ELR (cell line): ENCODE measurements at places on chromosomes 1 and 21.

DNA sequence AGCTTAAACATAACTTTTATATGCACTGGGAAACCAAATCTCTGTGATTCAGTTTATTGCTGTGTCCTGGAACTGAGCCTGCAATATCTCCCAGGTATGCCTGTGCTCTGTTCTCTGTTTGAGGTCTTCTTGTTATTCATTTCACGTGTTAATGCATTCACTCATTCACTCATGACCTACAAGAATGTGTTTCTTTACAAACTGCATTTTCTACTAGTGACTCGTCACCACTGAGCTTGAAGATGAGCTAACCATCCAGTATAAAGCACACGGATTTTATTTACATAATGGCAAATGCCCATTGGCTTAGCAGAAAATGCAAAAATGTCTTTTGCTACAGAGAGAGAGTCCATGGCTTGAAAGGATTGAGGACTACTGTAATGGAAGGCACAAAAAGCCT lies 75.0 kb upstream of the DUSP10 start:
- DNase-seq = peak; percentile 97

DNA sequence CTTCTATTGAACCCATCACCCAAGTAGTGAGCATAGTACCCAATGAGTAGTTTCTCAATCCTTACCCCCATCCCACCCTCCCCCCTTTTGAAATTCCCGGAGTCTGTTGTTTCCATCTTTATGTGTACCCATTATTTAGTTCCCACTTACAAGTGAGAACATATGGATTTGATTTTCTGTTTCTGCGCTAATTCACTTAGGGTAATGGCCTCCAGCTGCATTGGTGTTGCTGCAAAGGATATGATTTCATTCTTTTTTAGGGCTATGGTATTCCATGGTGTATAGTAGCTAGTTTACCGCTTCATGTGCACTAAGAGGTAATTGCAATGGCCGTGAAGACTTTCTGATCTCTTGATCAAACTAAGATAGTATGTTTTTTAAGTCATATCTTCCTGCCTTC lies 107.5 kb upstream of the SERTAD4 start:
- no peak for DNase-seq

DNA sequence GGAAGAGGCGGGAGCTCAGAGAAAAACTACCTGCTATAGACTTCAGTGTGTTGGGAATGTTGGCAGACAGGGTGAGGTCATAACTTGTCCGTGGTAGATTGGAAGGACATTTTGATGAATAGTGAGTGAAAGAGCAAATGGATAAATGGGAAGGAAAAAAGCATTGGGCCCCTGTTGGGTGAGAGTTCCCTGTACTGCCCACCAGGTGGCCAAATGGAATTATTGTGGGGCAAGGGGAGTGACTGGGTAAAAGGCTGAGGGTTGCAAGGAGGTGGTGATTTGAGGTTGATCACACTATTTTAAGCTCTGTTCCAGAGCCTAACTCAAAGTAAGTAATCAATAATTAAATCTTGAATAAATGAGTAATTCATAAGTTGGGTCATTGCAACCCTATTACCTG lies 60.4 kb downstream of the MRPS6 start:
- peak; percentile 22 for DNase-seq

- DNase-seq = no peak
Measured at GRCh38 chr1:178819123-178819522, 51.8 kb downstream of the ANGPTL1 start.

DNA sequence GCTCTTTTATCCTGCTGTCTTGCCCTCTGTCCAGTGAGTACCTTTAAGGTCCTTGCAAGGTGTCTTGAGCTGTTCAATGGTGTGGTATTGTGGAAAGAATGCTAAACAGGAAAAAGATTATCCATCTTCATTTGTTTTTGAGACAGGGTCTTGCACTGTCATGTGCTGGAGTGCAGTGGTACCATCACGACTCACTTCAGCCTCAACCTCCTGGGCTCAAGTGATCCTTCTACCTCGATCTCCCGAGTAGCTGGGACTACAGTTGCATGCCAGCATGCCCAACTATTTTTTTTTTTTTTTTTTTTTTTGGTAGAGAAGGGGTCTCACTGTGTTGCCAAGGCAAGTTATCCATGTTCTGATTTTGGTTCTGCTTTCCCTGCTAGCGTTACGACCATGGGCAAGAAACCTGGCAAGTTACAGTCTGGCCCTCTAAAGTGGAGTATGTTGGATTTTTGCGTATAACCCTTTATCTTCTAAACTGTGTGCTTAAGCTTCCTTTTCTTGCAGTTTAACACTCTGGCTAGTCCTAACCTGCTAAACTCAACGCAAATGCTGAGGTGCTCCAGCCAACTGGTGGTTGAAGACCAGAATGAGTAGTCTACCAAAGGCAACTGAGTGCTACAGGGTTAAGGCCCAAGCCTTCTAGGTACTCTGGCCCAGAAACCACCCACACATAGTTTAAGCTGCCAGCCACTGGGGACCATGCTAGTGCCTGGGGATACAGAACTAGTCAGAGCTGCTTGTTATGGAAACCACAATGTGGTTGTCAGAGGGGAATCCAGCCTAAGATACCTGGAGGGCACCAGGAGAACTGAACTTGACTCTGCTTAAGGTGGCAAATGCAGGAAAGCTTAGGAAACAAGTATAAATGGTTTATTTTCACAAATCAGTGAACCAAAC lies 7.9 kb downstream of the RPL11 start:
- peak; percentile 42 for DNase-seq

- peak; percentile 83 for DNase-seq
Measured at GRCh38 chr1:22760455-22760854, 49.8 kb downstream of the EPHB2 start.

GRCh38 chr1:147808025-147808424 lies 47.6 kb upstream of the GJA5 start:
- no peak for DNase-seq

DNA sequence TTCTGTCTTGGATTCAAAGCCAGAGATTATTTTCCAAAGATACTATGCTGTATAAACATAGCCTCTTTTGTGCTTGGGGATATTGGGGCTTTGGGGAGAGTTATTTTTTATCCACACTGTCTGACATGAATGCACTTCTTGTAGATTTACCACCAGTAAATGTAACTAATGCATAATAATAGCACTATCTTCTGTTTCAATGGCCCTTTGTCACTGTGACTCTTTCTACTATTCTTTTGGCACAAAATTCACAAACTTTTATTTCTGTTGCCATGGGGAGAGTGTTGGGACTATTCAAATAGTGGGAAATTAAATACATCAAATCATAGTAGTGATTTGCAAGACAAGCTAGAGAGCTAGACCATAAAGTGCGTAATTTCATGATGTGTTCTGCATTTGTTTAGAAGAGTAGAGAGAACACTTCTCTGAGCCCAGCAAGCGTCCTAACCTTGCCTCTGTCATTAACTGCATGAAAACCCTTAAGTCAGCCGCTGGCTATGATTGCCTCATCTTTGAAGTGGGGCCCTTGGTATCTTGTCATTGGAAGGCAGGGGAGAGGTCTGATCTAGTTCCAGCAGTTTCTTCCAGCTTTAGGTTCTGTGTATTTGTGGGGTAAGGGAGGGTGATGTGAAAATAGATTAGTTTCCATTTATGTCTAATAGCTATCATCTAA lies 154.4 kb downstream of the HHAT start:
- no peak for DNase-seq

DNA sequence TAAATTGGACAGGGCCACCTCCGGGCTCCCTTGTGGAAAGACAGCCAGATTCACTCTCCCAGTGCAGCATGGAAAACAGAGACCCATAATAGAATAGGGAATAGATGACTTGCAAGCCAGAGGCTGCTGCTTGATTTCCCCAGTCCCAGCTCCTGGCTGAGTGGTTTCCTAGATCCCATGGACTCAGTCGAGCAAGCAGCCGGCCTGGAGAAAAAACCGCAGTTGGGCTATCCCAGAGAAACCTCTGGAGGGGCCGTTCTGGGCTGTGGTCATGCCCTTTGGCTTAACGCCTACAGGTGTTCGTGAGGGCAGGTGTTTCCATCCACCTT lies 61.7 kb downstream of the ELK4 start:
- no peak for DNase-seq

DNA sequence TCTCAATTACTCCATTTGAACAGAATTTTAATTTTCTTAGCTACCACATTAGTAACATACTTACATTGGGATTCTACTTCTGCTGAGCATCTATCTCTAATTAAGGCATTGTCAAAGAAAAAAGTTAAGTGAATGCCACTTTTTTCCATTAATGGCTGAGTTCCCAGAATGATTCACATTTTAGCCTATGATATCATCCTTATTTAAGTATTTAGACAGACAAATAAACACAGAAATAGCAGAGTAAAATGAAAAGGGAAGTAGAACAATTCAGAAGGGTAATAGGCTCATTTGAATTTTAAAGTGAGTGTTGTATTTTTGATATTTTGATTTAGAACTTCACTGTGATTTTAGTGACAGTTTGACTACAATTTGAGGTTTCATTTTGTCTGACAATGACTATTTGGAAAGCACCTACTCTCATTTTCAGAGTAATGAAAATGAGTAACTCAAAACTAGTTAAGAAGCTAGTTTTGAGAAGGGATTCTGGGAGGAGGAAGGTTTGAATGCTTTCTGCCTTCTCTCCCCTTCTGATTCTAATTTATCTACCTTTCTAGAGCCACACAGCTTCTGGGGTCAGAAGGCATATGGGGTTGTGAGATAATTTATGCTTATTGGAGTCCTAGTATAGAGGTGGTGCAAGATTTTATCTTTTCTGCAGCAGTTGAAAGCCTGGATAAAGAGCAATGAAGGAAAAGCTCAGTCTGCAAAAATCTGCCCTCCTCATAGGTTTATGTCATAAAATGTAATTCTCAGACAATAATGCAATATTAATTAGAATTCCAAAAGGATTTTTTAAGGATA lies 15.5 kb downstream of the LYPLAL1 start:
- peak; percentile 61 for DNase-seq

- peak; percentile 19 for DNase-seq
Measured at GRCh38 chr1:80248886-80249285, 1242.4 kb upstream of the ADGRL4 start.

- no peak for DNase-seq
Measured at GRCh38 chr1:64712049-64712448, 32.8 kb upstream of the RAVER2 start.
